ENCODE measurements at places on chromosomes 2 and 18.

- no peak for DNase-seq
These were observed 71.5 kb upstream of the TTC39C start for GRCh38 chr18:23943104-23943503.

GRCh38 chr2:217064234-217065011 is 204.6 kb upstream of the TNP1 start:
- no peak for DNase-seq

- no peak for DNase-seq
These were observed 145.3 kb upstream of the SMAD7 start for GRCh38 chr18:49096021-49096420.

- DNase-seq: no peak
These were observed 158.0 kb downstream of the NEDD4L start for GRCh38 chr18:58201733-58202730.

- DNase-seq: no peak
These were observed 128.6 kb upstream of the WDR75 start for GRCh38 chr2:189312643-189313042.

GRCh38 chr2:189050165-189050712 is 76.1 kb downstream of the COL3A1 start:
- no peak for DNase-seq

GRCh38 chr2:98314251-98314650 is 32.0 kb upstream of the CNGA3 start:
- no peak for DNase-seq

- DNase-seq: no peak
These were observed 269.0 kb upstream of the SLC39A10 start for GRCh38 chr2:195388028-195388427.

DNA sequence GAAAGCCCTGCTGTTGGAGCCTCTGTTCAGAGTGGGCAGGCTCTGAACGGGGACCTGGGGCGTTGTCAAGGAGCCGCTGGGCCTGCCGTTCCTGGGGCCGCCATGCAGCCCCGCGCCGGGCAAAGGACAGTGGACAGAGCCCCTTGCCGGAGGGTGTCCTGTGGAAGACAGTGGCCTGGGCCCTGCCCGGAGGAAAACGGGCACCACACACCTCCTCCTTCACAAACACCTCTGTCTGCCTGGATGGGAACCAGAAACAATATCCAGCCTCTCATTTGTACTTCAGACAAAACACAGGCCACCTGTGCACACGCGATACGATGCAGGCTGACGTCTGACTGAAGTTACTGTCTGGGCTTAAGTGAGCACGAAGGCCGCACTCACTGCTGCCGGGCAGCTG is 233.7 kb downstream of the TWIST2 start:
- DNase-seq: no peak

- no peak for DNase-seq
These were observed 372.2 kb downstream of the NYAP2 start for GRCh38 chr2:225771701-225772100.

DNA sequence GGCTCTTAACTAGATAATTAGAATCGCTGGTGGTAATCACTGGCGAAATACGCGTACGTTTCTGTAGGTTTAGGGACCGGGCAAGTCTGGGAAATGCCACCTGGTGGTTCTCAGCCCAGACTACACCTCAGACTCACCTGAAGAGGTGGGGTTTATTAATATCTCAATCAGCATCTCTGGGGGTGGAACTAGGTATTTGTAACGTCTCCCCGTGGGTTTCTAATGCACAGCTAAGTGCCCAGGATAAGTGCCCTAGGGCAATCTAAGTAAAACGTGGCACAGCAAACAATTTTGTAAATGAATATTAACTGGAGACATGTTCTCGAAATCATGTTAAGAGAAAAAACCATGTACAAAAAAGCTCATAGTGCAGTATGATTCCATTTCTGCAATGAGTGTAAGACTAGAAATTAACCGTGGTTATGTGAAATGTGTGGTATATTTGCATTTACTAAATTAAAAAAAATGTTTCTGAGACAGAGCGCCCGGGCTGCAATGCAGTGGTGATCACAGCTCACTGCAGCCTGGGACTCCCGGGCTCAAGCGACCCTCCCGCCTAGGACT is 760 bp upstream of the CNOT11 start:
- DNase-seq: no peak

GRCh38 chr2:232237464-232237863 is 141.1 kb upstream of the ALPP start:
- DNase-seq: no peak

- no peak for DNase-seq
These were observed 1.7 kb downstream of the IMPA2 start for GRCh38 chr18:11982981-11983380.

All from glutamatergic neuron (in vitro differentiated cells).